ENCODE measurements at places on chromosomes 5 and 9.

DNA sequence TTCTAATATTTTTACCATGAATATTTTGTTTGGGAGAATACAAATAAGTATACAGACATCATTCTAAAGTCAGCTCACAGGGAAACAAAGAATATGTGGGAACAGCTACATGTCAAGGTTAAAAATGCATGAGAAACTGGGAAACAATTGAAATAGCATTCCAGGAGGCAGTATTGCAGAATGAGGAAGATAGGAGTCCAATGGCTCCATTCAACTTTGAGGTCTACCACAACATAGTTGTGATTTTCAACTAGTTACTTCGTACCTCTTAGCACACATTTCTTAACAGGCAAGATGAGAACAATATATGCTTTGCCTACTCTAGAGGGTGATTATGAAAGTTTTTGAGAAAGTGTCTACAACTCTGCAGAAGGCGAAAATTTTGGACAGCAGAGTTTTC, 35.2 kb upstream of the CAST start:
- DNase-seq: no peak

GRCh38 chr9:24189986-24190385, 355.7 kb downstream of the IZUMO3 start:
- no peak for DNase-seq

DNA sequence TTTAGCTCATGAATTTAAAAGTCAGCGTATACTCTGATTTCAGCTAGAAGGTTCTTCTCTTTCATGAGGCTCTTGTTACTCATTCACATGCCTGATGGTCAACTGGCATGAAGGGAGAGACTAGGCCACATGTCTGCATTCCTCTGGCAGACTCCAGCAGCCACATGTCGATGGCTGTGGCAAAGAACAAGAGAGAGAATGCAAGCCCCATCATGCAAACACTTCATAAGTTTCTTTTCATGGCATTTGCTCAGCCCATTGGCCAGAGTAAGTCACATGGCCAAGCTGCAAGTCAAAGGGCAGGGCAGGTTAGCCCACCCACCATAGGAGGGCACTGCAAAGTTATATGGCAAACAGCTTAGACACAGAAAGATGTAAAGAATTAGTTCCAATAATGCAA, 5.4 kb downstream of the KCNV2 start:
- DNase-seq: no peak

- no peak for DNase-seq
Observed at GRCh38 chr5:132377738-132378137, 8.2 kb downstream of the SLC22A5 start.

- DNase-seq: no peak
Observed at GRCh38 chr5:65910711-65911110, 15.7 kb upstream of the ERBIN start.

- no peak for DNase-seq
Observed at GRCh38 chr5:126377424-126377823, 45.8 kb upstream of the GRAMD2B start.

- DNase-seq: peak; percentile 82
Observed at GRCh38 chr9:95494416-95495371, 22.1 kb downstream of the PTCH1 start.

GRCh38 chr5:133430095-133430494, 182.2 kb downstream of the FSTL4 start:
- DNase-seq: no peak

- DNase-seq: no peak
Observed at GRCh38 chr5:130077007-130077406, 172.7 kb downstream of the CHSY3 start.

- no peak for DNase-seq
Observed at GRCh38 chr5:159908591-159908940, 7.7 kb upstream of the ADRA1B start.

DNA sequence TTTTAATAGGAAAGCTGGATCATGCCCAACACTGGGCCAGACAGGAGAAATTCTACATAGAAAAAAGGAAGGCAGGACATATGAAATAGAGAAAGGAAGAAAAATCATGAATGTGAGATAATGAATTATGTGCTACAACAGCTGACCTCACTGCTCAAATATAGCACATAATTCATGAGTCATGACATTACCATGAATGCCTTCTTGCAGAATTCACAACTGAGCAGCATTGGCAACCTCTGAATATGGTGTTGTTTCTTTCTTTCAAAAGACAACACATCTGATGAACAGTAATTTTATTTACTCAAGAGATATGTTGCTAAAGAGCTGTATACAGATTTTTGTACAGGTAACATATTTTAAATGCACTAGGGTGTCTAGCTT, 34.4 kb downstream of the APBA1 start:
- no peak for DNase-seq
